ENCODE measurements at places on chromosomes 12 and 14.
A peak's percentile ranks its signal among the peaks of the same experiment; 100 is the strongest.

GRCh38 chr12:13805041-13805440, 176.4 kb downstream of the GRIN2B start:
- no peak for DNase-seq

DNA sequence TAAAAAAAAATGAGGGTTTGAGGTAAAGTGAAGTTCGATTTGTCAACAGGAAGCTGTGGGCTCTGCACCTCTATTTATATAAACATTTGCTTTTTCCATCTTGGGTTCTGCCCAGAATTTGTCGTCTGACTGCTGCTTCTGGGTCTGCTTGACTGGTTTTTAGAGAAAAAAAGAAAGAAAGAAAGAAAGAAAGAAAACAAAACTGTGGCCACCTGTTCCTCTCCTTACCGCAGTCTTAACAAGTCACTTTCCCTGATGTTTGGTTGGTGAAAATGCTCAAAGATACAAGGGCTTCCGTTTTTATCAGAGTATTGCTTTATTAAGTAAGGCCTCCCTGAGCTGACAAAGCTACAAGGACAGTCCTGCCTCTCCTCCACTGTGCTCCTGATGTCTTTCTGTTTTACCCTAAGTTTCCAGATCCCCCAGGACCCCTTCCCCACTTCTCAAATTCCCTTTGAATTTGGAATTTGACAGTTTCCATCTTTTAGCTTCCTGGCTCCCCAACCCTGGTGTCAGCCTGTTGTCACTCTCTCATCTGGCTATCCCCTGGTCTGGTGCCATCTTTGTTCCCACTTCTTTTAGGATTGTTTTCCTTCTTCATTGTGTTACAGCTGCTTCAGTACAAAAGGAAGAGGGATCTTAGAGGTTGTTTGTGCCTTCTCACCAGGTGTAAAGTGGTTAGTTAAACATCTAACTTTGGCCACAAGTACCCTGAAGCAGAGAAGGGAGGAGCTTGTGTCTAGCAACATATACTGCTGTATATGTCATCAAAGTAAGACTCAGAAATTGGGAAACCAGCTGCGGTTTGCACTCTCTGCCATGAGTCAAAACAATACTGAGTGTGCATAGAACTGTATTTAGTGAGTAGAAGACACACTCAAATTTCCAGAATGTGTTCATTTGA, 18.0 kb downstream of the MFAP5 start:
- DNase-seq: peak; percentile 18

GRCh38 chr12:98644433-98644711, 216 bp downstream of the IKBIP start:
- DNase-seq: peak; percentile 8

GRCh38 chr12:58253663-58254062, 312.3 kb downstream of the ATP23 start:
- no peak for DNase-seq

GRCh38 chr14:37251775-37252174, 54.0 kb downstream of the MIPOL1 start:
- no peak for DNase-seq

DNA sequence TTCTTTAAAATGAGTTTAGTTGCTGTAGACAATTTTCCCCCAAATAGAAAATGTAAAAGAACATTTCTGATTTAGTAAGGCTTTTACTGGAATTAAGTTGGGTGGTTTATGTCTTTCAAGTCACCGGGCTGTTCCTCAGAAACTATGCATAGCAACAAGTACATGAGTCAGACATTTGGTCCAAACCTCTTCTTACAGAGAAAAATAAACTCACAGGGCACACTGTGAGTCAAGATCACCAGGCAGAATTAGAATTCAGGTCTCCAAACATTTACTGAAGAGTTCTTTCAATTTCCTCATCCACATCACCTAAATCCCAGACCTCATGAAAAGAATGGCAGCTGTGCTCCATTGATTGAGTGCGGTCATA, 476.1 kb upstream of the SOX5 start:
- DNase-seq: no peak

DNA sequence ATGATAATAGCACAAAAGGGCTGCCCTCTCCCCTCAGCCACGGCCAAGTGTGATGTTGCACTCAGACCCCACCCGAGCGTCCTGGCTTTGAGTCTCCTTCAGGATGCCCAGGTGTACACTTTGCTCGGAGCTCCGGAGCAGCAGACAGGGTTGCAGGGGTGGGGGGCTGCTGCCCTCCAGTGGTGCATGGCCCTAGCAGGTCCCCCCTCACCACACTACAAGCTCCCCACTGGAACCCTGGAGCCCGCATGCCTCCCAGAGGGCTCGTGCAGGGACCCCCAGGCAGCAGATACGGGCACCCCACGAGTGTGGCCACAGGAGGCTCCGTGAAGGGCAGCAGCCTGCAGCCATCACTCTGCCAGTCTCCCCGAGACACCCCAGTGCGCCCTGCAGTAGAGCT, 69.9 kb upstream of the C14orf180 start:
- no peak for DNase-seq

All from CD4-positive, alpha-beta T cell (primary cell).